ENCODE measurements at places on chromosomes 6 and 20. TPM values are rescaled to one million over a fixed set of nuclear protein-coding genes. Genes with fewer than 3 reads are reported as not detected.

CALHM5 gene
- total RNA-seq: 2.3 TPM

HELZ2 gene
- 45.8 TPM for total RNA-seq

RAB44 gene
- 0.37 TPM for total RNA-seq

C20orf204 gene
- 1.0 TPM for total RNA-seq

GHRH gene
- not detected for total RNA-seq

SLC17A3 gene
- not detected for total RNA-seq

SLC52A3 gene
- 2.7 TPM for total RNA-seq

SLC22A16 gene
- 0.52 TPM for total RNA-seq

SLC35F1 gene
- total RNA-seq: 0.18 TPM

VIP gene
- 0.23 TPM for total RNA-seq

MYLK4 gene
- total RNA-seq: 0.52 TPM

NRSN1 gene
- total RNA-seq: not detected

KIAA1755 gene
- 2.6 TPM for total RNA-seq

TCP11 gene
- not detected for total RNA-seq

DNA sequence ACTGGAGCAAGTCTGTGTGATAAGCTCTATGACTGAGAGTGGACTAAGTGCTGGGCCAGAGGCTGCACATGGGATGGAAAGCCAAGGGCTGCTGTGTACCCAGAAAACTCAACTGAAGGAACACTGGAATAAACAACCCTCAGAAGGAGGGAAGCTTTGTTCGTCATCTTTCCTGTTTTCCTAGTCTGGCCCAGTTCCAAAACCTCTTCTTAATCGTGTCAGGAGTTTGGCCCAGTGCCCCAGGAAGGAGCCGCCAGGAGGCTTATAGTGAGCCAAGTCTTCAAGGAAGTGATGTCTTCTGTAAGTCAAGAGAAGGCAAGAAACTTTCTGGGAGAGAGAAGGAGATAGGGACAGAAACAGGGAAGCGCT, 23.3 kb upstream of the TOP1 start:
- DNase-seq: peak; percentile 70

GRCh38 chr20:62523473-62524203, 47.8 kb upstream of the GATA5 start:
- no peak for DNase-seq

GRCh38 chr6:46381057-46381456, 110.2 kb downstream of the RCAN2 start:
- DNase-seq: no peak

DNA sequence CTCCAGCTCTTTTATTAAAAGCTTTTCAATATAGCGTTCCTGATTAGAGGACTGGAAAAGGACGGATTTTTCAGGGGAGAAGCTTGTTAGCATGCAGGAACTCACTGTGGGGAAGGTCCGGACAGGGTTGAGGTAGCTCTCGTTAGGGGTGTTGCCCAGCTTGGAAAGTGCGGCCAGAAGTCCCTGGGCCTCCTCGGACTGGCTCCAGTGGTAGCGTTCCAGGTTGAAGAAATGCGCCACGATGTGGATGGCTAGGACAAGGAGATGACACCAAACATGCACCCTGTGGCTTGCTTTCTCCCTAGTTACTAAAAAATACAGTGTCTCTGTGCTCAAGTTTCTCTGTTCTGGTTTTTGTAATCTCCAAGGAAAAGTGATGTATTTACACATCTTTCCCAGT, 12.5 kb downstream of the NOX3 start:
- DNase-seq: no peak

DNA sequence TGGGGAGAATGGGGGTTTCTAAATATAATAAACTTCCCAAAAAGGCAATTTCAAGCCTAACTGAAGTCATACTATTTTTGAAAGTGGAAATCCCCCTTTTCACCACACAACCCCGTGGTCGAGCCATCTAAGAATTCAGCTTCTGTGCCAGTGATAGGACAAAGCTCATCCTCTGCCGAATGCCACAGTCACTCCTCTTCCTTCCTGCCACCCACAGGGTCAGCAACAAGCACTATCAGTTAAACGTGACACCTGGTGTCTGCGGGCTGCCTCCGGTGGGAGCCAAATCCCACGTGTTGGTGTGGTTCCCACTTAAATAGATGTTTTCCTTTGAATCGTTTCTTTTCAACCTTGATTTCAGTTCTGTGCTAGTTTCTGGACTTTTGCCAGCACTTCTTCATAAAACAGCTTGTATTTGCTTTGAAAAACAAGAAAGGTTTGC, 60.7 kb downstream of the TNFAIP3 start:
- no peak for DNase-seq

DNA sequence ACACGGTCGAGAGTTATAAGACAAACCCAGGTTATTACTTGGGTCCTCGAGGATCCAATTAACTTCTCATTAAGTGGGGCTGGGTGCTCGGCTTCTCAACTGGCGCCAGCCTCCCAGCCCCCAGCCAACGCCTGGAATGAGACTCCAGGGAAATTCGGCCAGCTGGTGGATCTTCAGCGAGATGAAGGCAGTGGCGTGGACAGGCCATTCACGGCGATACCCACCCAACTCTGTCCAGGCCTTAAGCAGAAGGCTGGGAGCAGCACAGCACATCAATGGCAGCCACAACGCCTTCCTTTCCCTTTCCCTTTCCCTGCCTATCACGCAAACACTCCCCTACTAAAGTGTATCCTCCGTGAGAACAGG, 868 bp downstream of the METTL24 start:
- DNase-seq: no peak

GRCh38 chr6:144718431-144718830, 433.3 kb downstream of the UTRN start:
- DNase-seq: no peak

DNA sequence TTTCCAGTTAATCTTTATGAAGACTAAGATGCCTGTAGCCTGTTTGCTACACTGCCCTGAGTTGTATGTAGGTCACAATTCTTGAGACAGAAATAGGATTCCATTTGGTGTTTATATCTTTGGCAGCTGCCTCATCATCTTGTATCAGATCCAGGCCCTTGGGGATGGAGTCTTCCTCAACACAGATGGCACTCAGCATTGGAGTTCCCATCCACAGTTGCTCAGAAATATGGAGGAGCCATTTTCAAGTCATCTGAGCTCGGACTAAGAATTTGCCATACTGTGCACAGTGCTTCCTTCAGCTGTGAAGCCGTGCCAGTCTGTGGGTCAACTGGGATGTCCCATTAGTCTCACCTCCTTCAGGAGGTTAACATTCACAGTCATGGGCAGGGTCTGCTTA, 156.6 kb downstream of the ZDHHC14 start:
- DNase-seq: no peak

- DNase-seq: no peak
These were observed 274.9 kb downstream of the HAO1 start for GRCh38 chr20:7665376-7665775.

GRCh38 chr6:166003569-166003968, 164.1 kb downstream of the TBXT start:
- DNase-seq: no peak

GRCh38 chr6:13687917-13688351, 23.7 kb downstream of the RANBP9 start:
- no peak for DNase-seq

DNA sequence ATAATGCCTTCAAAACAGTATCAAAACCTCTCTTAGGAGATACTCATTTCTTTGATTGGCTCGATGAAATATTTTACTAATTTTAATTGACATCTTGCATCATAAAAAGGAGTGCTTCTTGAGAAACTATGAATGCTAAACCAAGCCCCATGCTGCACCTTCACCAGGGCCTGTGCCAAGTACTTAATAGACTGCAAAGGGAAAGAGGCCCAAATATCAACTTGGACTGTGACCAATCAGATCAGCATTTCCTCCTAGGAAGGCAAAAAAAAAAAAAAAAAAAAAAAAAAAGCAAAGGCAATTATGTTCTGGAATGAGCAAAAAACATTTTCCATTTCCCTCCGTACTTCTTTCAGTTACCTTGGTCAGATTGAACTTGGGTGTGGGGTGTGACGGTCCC, 253.0 kb upstream of the SOX4 start:
- no peak for DNase-seq

- no peak for DNase-seq
These were observed 93.9 kb downstream of the JAG1 start for GRCh38 chr20:10579942-10580341.

DNA sequence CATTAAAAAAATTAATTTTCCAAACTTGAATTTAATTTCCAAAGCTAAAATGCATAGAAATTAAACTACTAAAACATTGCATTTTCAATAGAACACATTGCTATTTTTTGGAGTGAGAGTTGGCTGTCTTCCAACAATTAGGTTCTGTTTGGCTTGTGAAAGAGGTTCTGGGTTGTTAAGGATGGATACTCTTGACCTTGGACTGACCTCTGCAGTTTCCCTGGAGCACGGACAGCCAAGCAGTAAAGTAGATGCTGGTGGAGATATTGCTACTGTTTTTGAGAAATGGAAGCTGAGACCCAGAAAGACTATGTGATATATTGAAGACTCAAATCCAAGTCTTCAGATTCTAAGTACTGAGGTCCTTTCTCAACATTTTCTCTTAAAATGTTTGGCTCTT, 95.9 kb upstream of the CHD6 start:
- no peak for DNase-seq

DNA sequence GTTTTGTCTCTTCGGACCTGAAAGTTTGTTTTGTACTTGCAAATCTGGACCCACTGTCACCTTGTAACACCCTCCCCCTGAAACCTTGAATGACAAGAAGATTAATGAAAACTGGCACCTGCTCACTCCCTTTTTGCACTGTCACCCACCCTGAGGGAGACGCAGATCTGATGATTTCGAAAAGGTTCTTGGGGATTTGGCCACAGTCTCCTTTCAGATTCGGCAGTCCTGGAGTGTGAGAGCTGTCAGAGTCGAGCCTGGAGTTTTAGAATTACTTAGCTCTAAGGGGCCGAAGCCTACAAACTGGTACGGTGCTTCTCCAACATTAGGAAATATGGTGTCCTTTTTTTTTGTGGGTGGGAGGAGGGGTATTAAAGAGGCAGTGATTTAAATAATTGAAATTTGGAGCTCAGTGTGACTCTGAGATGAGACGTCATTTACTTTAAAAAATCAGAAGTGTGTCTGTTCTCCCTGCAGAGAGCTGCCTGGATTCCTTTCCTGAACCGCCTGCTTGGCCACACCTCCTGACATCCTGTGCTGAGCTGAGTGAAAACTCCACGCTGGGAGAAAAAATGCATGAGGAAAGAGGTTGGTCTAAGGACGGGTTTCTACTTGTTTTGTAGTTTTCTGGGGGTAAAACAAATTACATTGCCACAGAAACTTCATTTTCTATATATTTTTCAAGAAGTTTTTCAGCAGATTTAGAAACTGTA, 447.0 kb upstream of the CDH4 start:
- peak; percentile 12 for DNase-seq

DNA sequence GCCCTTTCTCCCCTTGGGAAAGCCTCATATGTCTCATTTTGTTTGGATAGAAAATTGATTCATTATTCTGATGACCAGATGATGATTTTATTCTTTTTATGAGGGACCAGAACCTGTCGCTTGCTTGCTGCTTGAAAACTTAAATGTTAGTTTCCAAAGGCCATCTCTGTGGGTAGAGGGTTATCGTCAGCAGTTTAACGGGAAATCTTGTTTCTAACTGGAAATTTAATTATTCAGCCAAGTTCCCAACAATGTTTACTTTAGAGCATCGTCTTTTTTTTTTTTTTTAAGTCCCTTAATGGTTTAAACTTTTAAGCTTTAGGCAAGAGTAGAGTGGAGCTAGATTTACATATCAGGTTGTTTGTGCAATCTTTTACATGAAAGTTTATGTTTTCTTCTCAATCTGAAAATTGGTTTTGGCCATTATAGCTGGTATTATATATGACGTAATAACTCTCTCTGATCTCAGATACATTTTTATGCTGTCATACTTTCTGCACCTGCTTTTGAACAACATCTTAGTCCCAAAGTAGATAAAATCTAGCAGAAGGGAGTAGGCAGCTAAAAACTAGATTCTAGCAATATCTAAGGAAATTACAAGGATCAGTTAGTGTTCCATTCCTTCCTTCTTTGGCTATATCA, 93.9 kb downstream of the FOXO3 start:
- no peak for DNase-seq

- no peak for DNase-seq
These were observed 175.5 kb downstream of the RFPL4B start for GRCh38 chr6:112522587-112522986.

- no peak for DNase-seq
These were observed 3.3 kb downstream of the RARS2 start for GRCh38 chr6:87586371-87587077.

GRCh38 chr6:35360349-35361138, 18.2 kb downstream of the PPARD start:
- DNase-seq: no peak

- no peak for DNase-seq
These were observed 65.3 kb downstream of the AIG1 start for GRCh38 chr6:143125864-143126573.

DNA sequence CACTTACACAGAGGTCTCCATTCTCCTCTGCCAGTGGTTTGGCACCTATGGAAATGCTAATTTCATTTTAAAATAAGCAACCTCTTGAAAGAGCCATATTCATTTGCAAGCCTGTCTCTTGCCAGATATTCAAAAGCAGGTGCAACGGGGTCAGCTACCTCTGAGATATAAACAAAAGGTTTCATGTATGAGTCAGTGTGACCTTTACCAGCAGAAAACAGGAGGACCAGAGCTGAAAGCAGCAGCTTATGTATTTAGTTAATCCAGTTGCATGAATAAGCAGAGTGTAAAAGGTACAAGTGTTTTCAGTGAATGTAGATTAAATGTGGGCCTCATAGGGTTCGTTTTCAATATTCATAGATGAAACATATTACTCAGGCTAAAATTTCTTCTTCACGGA, 56.0 kb downstream of the TENT5A start:
- no peak for DNase-seq

GRCh38 chr6:7107578-7108195, at the start of gene RREB1:
RREB1 (plus strand) TSS chr6:7107961; CDS start chr6:7181912, 73,951 bp downstream.
- peak; percentile 64 for DNase-seq

- no peak for DNase-seq
These were observed 616.1 kb downstream of the CD109 start for GRCh38 chr6:74312081-74312480.

DNA sequence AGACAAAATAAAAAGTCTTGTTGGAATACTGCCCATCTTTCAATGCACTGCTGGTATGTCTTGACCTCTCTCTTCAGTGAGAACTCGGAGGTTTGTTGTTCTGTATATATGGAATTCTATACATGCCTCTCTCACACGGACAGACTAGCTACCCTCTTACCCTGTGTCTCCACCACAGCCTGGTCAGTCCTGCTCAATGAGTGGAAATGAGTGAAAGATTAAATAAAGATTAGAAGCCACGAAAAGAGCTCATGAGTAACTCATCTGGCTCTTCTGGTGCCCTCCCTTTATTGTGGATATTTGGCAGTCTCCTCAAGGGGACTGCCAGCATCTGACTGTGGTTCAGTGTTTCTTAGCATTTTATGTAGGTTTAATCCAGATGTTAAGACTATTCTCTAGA, 262.8 kb upstream of the MAP3K7 start:
- DNase-seq: no peak

- peak; percentile 95 for DNase-seq
These were observed 4.0 kb downstream of the PPP1R18 start for GRCh38 chr6:30682143-30683117.
